Activated CD8-positive, alpha-beta T cell treated with anti-CD3 and anti-CD28 coated beads, Interleukin-2, amount 10 ng/mL, durations not matched to agents 7 days and 5 days (primary cell): ENCODE measurements at places on chromosomes 12 and 14. TPM values are rescaled to one million over a fixed set of nuclear protein-coding genes. Genes with fewer than 3 reads are reported as not detected.

GRCh38 chr12:39341179-39341578 is 101.7 kb downstream of the KIF21A start:
- no peaks in the 10 kb centered on the region for H3K27me3 ChIP-seq
- H3K4me3 ChIP-seq, result no peak overlapping the region
- H3K4me1 ChIP-seq, result no peaks in the 10 kb centered on the region
- no peak overlapping the region for H3K27ac ChIP-seq

GRCh38 chr14:99300190-99300589 is 28.2 kb upstream of the BCL11B start:
- peaks cover 17% of the 10 kb centered on the region for H3K27me3 ChIP-seq
- no peaks in the 10 kb centered on the region for H3K4me1 ChIP-seq
- no peak overlapping the region for H3K4me3 ChIP-seq
- no peak overlapping the region for H3K27ac ChIP-seq
- peaks cover 8% of the 10 kb centered on the region for H3K36me3 ChIP-seq

DNA sequence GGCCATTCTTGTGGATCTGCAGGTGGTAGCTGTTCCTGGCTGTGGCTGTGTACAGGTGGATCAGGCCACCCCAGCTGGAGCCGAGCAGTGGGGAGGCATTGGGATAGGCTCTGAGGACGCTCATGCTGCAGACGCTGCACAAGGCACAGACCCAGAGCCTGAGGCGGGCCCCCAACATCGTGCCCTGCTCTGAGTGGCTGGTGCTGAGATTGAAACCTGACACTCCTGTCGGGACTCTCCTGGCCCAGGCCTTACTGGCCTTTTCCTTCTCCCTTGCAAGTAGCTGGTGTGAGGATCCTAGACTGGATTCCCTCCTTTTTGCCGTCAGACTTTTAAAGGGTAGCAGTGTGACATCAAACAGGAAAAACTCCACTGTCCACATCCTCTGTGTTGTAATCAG is at the start of gene FGF23:
Gene FGF23, minus strand, starts transcription at position 308 of the 400 bp plus-strand sequence. Its CDS starts 130 bp downstream, at position 178.
- no peaks in the 10 kb centered on the region for H3K36me3 ChIP-seq
- no peak within 1 kb of the TSS for H3K27ac ChIP-seq
- H3K27me3 ChIP-seq, result peaks cover 45% of the 10 kb centered on the region
- no peaks in the 10 kb centered on the region for H3K4me1 ChIP-seq
- no peak within 1 kb of the TSS for H3K4me3 ChIP-seq
- DNase-seq, result no peak

- H3K4me1 ChIP-seq, result peaks cover 3% of the 10 kb centered on the region
- no peak overlapping the region for H3K27ac ChIP-seq
- H3K27me3 ChIP-seq, result peaks cover 84% of the 10 kb centered on the region
- no peak for DNase-seq
- peaks cover 32% of the 10 kb centered on the region for H3K36me3 ChIP-seq
- H3K4me3 ChIP-seq, result no peak overlapping the region
These were observed 3.5 kb downstream of the OTX2 start for GRCh38 chr14:56806760-56807159.

GRCh38 chr14:34496679-34497513 is 34.9 kb upstream of the SPTSSA start:
- no peaks in the 10 kb centered on the region for H3K27me3 ChIP-seq
- no peak overlapping the region for H3K4me3 ChIP-seq
- H3K4me1 ChIP-seq, result no peaks in the 10 kb centered on the region
- H3K36me3 ChIP-seq, result no peaks in the 10 kb centered on the region

DNA sequence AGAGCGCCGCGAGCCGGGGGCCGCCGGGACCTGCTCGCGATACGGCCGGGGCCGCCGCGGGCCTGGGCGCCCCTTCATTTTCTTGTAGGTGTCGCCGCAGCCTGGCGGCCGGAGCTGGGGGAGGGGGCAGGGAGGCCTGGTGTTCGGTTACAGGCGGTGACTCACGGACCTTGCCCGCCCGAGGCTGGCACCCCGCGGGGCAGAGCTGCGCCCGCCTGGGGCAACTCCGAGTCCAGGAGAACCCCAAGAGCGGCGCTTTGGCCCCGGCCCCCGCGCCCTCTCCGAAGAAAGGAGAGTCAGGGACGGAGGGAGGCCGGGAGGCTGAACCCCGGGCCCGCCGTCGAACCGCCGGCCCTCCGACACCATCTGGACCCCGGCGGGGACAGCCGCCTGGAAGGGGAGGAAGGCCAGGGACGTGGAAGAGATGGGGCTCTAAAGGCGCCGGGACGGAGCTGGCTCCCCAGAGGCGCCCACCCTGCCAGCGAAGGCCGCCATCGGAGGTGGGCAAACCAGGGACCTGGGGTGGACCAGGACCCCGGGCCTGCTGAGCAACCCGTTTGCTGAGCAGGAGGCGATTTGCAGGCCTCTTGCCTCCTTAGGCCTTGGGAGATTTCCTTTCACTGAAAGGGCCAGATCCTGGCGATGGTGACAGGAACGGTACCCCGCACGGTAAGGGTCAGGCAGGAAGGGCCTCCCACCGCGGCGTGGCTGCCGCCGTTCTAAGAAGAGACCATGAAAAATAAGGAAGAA is 843 bp upstream of the NUAK1 start:
- DNase-seq, result no peak
- no peaks in the 10 kb centered on the region for H3K36me3 ChIP-seq
- H3K27me3 ChIP-seq, result peaks cover 49% of the 10 kb centered on the region

- peak overlapping the region; percentile 79 for H3K27ac ChIP-seq
- peaks cover 42% of the 10 kb centered on the region for H3K36me3 ChIP-seq
- H3K4me3 ChIP-seq, result peak overlapping the region; percentile 86
- peaks cover 66% of the 10 kb centered on the region for H3K4me1 ChIP-seq
These were observed 1.9 kb downstream of the MLXIP start for GRCh38 chr12:122080149-122081082.

DNA sequence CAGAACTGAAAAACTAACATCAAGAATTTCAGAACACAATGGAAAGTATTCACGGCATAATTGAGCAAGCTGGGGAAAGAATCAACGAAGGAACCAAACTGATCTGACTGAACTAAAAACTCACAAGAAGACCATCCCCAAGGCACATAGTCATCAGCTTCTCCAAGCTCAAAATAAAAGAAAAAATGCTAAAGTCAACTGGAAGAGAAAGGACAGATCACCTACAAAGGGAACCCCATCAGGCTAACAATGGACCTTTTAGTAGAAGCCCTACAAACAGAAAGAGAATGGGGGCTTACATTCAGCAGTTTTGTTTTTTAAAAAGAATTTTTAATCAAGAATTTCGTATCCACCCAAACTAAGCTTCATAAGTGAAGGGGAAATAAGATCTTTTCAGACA is 11.7 kb downstream of the TAS2R50 start:
- H3K27me3 ChIP-seq, result peaks cover 26% of the 10 kb centered on the region
- no peak overlapping the region for H3K4me3 ChIP-seq
- H3K4me1 ChIP-seq, result no peaks in the 10 kb centered on the region
- H3K36me3 ChIP-seq, result peaks cover 17% of the 10 kb centered on the region
- DNase-seq, result no peak

DNA sequence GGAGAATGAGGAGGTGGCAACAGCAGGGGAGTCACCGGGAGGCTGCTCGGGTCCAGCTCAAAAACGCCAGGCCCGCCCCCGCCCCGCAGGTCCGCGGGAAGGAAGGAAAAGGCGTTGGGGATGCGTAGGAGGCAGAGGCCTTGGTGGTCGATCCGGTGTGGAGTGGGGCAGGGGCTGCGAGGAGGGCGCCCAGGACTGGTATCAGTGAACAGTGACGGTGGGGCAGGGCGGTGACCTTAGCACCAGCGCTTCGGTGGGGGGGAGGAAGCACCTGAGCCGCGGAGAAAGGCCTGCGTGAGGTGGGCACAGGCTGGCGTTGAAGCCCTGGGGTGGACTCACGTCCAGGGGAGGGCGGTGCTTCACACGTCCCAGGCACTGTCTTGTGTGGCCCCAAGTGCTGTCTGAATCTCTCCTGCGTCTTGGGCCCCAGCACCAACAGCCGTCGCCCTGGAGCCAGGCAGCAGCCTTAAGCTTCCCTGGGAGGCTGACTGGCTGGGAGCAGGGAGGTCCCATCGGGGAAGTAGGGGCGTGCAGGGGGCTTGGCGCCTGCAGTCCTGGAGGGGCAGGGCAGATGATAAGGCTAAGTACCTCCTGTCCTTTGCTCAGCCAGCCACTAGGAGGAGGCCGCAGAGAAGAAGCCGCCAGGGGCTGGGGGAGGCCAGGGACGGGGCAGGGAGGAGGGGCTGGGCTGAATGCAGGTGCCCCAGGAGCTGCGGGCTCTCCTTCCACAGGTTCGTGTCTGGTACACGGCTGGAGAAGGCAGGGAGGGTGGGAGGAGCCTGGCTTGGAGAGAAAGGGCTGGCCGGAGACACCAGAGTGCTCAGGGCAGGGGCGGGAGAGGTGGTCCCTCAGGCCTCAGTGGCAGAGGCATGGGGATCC is 26.5 kb downstream of the ZBTB42 start:
- peaks cover 29% of the 10 kb centered on the region for H3K27me3 ChIP-seq
- peak overlapping the region; percentile 58 for H3K4me3 ChIP-seq
- H3K36me3 ChIP-seq, result no peaks in the 10 kb centered on the region
- no peak overlapping the region for H3K27ac ChIP-seq
- peaks cover 16% of the 10 kb centered on the region for H3K4me1 ChIP-seq

- H3K4me1 ChIP-seq, result peaks cover 4% of the 10 kb centered on the region
- H3K27ac ChIP-seq, result no peak overlapping the region
- no peak for DNase-seq
- H3K27me3 ChIP-seq, result peaks cover 26% of the 10 kb centered on the region
These were observed 4.2 kb upstream of the TRHDE start for GRCh38 chr12:72267974-72268373.

- peaks cover 54% of the 10 kb centered on the region for H3K36me3 ChIP-seq
- no peak for DNase-seq
- H3K27me3 ChIP-seq, result no peaks in the 10 kb centered on the region
- H3K27ac ChIP-seq, result no peak overlapping the region
These were observed 7.8 kb downstream of the ADIPOR2 start for GRCh38 chr12:1698720-1699119.

GRCh38 chr12:5395443-5396271 is 36.3 kb upstream of the NTF3 start:
- no peak for DNase-seq
- no peaks in the 10 kb centered on the region for H3K4me1 ChIP-seq
- no peak overlapping the region for H3K27ac ChIP-seq
- H3K36me3 ChIP-seq, result no peaks in the 10 kb centered on the region
- no peak overlapping the region for H3K4me3 ChIP-seq

DNA sequence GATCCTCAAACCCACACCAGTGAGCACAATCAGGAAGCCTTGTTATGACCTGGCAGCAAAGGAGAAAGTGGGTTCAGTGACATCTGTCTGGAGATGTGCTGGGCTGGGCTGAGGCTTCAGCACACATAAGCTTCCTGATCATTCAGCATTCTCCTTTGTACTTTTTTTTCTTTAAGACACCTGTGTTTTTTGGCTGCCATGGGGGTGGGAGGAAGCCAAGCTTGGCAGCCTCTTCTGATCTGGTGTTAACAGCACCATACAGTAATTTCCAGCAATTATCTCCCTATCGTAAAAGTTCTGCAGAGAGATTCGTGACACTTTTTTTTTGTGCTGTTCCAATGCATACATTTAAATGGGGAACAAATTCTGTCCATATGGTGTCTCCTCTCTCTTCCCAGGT is 38.9 kb upstream of the RASSF3 start:
- no peaks in the 10 kb centered on the region for H3K27me3 ChIP-seq
- no peak overlapping the region for H3K27ac ChIP-seq
- H3K36me3 ChIP-seq, result peaks cover 2% of the 10 kb centered on the region
- no peak overlapping the region for H3K4me3 ChIP-seq

DNA sequence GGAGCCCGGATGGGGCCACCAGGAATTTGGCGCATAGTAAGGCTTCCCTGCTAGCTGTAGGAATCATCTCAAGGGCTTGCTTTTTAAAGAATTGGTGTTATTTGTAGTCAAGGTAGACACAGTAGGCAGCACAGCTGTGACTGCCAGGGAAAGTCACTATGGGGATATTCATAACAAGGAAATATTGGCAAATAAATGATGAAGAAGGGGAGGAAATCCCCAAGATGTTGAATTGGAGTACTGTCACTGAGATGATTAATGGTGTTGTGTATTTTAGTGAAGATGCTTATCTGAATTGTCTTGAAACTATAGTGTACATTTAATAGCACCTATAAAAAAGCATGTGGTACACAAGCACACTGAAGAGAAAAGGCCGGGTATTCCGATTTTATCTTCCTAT is 118.9 kb downstream of the NPAS3 start:
- no peak for DNase-seq
- H3K36me3 ChIP-seq, result no peaks in the 10 kb centered on the region
- H3K4me1 ChIP-seq, result no peaks in the 10 kb centered on the region
- H3K4me3 ChIP-seq, result no peak overlapping the region

- no peak for DNase-seq
- H3K27me3 ChIP-seq, result no peaks in the 10 kb centered on the region
- H3K27ac ChIP-seq, result no peak overlapping the region
- H3K4me3 ChIP-seq, result no peak overlapping the region
These were observed 915.9 kb downstream of the SLC6A15 start for GRCh38 chr12:83996671-83997070.

DNA sequence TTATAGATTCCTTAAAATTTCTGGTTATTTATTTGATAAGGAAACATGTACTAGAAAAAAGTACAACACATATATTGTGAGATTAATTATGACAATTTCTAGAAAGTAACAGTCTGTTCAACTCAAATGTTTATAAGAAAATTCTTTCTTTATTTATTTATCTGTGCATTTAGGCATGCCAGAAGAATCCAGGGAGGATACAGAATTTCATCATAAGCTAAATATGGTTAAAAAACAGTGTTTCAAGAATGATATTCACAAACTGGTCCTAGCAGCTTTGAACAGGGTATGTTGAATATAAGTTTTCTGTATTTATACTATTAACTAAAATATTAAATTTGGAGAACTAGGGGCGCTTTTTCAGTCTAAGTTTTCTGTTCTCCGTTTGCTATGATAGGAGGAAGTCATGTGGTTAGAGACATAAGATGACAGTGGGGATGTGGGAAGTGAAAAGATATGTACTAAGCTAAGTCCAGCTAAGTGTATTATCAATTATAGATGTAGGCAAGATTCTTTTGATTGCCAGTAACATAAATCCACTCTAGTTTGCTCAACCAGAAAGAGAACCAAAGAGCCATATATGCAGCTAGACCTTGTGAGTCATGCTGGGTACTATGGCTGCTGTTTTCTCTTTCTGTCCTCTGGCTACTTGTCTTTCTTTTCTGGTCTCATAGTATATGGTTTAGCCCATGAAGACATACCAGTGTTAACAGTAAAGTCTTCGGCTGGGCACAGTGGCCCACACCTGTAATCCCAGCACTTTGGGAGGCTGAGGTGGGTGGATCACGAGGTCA is 39.0 kb downstream of the LRRK2 start:
- H3K27me3 ChIP-seq, result no peaks in the 10 kb centered on the region
- no peaks in the 10 kb centered on the region for H3K4me1 ChIP-seq
- no peak overlapping the region for H3K27ac ChIP-seq
- H3K36me3 ChIP-seq, result no peaks in the 10 kb centered on the region

GRCh38 chr12:90045559-90045958 is 336.9 kb upstream of the ATP2B1 start:
- no peak overlapping the region for H3K4me3 ChIP-seq
- H3K4me1 ChIP-seq, result peaks cover 10% of the 10 kb centered on the region
- no peaks in the 10 kb centered on the region for H3K36me3 ChIP-seq

- H3K27ac ChIP-seq, result no peak overlapping the region
- H3K27me3 ChIP-seq, result no peaks in the 10 kb centered on the region
- no peak for DNase-seq
- H3K4me1 ChIP-seq, result no peaks in the 10 kb centered on the region
These were observed 24.3 kb downstream of the BTBD6 start for GRCh38 chr14:105272623-105273022.

- no peak for DNase-seq
- H3K4me1 ChIP-seq, result no peaks in the 10 kb centered on the region
- H3K27ac ChIP-seq, result no peak overlapping the region
- H3K4me3 ChIP-seq, result no peak overlapping the region
These were observed 89.2 kb downstream of the PRMT8 start for GRCh38 chr12:3580094-3580749.

Gene GYS2
- total RNA-seq, result not detected

Gene PTPN6
- total RNA-seq, result 397 TPM

Gene GPD1
- total RNA-seq, result 0.82 TPM

Gene HCAR3
- not detected for total RNA-seq

Gene OTUB2
- total RNA-seq, result 1.7 TPM

Gene RILPL2
- 4.7 TPM for total RNA-seq

Gene BORCS5
- 21.2 TPM for total RNA-seq

Gene KLRF1
- total RNA-seq, result 0.42 TPM

Gene RIPK3
- total RNA-seq, result 28.6 TPM

Gene GRIP1
- total RNA-seq, result 0.55 TPM

Gene CCDC38
- not detected for total RNA-seq
